CD8-positive, alpha-beta memory T cell (primary cell): ENCODE measurements at places on chromosomes 2 and 18. TPM values are rescaled to one million over a fixed set of nuclear protein-coding genes. Genes with fewer than 3 reads are reported as not detected.

DNA sequence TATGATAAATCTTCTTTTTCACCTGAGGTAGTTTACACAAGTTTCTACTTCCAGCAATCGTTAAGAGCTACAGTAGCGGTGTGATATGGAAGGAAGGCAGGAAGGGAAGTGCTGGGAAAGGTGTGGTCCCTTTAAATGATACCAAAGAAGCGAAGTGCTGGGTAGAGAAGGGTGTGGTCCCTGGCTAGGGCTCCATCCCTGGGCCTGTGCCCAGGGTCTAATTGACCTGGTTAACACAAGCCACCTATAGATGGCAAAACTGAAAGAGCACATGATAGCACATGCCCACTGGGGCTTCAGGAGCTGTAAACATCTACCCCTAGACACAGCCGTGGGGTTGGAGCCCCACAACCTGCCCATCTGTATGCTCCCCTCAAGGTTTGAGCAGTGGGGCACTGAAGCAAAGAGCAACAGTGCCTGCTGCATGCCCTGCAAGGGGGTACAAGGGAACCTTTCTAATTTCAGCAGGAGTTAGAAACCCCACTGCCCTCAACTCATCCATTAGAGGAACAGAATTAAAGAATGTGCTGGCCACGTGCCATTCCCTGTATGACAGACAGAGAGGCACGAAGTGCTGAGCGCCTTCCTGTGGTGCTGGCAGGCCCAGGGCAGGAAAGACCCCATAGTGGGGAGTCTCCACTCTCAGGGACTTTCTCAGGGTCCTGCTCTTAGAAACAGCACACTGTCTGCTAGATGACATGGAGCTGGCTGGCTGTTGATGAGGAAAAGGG, 153.1 kb upstream of the LMAN1 start:
- DNase-seq, result no peak

DNA sequence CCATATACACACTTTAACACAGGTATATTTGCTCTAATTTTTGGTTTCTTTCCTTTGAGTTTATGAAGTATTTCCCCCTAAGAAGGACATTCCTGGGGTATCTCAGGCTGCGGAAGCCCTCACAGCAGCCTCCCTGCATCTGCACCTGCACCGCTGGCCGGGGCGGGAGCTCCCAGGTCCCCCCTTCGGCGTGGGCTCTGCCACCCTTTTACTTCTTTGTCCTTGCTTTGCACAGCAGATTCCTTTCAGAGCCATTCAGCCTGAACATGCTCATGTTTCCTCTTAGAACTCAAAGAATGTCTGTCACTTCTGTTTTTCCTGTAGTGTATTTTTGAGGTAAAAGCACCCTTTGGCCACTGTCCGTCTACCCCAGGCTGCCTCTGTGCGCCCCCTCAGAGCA, 146.5 kb downstream of the SNTG2 start:
- DNase-seq, result no peak

- no peak for DNase-seq
These were observed 401.3 kb downstream of the PID1 start for GRCh38 chr2:228869636-228870264.

Gene ABCB11
- not detected for total RNA-seq

DNA sequence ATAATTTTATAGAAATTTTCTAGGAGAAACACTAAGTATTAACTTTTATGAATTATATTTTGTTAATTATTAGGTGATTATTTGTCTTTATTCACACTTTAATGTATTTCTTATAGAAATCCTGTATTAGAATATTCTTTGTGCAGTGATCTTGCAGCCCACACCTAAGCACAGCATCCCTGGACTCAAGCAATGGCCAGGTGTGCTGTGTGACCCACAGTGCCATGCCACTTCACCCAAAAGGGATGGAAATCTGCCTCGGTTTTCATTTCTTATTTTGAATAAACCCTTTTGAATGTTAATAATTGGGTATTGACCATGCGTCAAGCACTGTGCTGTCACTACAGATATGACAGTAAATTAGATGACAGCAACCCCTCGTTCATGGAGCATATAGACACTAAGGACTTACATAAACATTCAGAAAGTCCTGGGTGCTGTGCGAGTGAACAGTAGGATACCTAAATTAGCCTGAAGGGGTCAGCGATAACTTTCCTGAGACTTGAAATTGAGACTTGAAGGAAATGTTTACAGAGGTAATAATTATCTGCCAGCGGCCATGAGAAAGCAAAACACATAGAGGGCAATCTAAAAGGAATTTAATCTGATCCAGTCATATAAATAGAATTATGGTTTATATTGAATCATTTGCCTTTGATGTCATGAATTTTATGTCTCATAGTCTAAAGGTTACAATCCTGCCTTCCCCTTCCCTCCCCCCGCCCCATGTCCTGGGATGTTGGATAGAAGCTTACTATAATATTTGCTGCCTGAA, 52.7 kb upstream of the CALCRL start:
- DNase-seq, result no peak

Gene IL1R1
- 3.7 TPM for total RNA-seq

DNA sequence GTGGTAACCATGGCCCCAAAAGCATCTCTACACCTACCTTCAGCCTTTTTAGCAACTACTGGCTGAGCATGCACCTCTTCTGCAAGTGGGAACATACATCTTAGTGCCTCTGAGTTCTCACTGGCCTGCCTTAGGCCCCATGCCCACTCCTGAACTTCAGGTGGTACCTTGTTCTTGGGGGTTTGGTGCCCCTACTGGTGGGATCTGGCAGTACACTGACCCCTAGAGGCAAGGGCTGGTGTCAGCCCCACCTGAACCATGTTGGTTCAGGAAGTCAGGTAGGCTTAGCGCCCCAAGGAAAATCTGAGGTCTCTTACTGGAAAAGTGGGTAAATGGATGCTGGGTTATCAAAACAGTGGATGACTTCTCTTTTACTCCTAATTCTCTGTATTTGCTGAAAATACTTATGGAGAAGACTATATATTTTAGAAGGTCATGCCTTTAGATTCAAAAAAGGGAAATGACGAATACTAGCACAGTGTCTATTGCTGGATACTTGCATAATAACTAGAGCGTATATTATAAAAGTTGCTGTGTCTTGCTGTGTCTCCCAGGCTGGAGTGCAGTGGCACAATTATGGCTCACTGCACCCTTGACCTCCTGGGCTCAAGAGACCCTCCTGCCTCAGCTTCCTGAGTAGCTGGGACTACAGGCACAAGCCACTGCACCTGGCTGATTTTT, 84.6 kb downstream of the RAB31 start:
- DNase-seq, result no peak

GRCh38 chr2:215031321-215031720, 107.1 kb downstream of the ABCA12 start:
- no peak for DNase-seq

GRCh38 chr2:159860581-159861310, 62.7 kb upstream of the CD302 start:
- no peak for DNase-seq

DNA sequence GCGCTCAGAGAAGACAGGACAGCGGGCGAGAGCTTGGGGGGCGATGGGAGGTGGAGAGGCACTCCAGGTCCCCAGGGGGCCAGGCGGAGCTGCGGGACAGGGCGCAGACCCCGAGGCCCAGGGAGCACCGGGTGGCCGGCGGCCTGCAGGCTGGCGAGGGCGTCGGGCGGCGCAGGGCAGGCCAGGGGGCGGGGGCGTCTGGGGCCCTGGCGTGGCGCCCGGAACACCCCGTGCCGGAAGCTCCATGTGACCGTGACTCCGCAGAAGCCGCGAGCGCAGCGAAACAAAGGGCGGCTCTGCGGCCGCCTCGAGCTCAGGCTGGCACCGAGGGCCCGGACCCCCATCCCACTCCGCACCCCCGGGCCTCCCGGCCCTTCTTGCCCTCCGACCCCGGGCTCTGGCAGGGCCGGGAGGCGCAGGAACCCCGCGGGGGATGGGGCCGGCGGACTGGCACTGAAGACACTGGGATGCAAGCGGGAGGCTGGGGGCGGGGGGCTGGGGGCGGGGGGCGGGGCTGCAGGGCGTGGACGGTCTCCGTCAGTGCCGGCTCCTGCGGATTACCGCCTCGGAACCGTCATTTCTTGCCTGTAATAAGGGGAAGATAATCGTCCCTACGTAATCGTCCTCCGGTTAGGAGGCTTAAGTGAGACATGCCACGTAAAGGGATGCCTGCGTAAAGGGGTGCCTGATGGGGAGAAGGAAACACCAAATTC, 19.1 kb downstream of the SH2D6 start:
- DNase-seq, result peak; percentile 83

DNA sequence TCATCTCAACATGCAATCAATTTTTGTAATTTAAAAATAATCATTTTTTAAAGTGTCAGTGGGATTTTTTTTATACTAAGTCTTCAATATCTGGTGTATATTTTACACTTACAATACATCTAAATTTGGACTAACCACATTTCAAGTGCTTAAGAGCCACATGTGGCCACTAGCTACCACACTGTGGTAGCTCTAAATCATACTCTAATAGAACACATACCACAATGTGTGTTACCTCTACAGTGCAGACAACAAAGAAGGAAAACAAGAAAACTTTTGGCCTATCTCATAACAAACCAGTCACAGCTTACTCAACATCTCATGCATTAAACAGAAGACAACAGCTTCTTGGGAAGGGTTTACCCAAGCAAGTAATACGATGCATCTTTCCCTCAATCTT, 24.5 kb downstream of the PIAS2 start:
- no peak for DNase-seq

DNA sequence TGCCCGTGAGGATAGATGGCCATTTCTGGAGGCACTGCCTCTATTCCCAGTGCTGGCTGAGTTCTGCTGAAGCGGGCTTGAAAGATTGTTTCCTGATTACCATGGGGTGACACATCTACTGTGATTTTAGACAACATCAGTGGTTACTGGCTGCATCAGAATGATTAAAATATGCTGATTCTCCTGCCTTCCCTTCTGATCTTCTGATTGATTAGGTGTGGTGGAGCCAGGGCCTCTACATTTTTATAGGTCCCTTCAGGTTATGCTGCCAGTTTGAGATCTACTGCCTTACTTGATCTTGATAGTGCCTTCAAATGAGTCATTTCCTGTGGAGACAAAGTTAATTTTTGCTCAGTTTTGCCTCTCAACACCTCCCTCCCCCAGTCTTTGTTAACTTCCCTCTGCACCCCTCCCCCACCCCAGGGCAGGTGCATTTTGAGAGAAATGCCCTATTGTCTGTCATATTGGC, 31.6 kb upstream of the SNORC start:
- DNase-seq, result peak; percentile 24

- no peak for DNase-seq
These were observed 865.5 kb downstream of the DSC3 start for GRCh38 chr18:30177056-30177455.

GRCh38 chr18:56489893-56490292, 148.5 kb downstream of the TXNL1 start:
- no peak for DNase-seq

DNA sequence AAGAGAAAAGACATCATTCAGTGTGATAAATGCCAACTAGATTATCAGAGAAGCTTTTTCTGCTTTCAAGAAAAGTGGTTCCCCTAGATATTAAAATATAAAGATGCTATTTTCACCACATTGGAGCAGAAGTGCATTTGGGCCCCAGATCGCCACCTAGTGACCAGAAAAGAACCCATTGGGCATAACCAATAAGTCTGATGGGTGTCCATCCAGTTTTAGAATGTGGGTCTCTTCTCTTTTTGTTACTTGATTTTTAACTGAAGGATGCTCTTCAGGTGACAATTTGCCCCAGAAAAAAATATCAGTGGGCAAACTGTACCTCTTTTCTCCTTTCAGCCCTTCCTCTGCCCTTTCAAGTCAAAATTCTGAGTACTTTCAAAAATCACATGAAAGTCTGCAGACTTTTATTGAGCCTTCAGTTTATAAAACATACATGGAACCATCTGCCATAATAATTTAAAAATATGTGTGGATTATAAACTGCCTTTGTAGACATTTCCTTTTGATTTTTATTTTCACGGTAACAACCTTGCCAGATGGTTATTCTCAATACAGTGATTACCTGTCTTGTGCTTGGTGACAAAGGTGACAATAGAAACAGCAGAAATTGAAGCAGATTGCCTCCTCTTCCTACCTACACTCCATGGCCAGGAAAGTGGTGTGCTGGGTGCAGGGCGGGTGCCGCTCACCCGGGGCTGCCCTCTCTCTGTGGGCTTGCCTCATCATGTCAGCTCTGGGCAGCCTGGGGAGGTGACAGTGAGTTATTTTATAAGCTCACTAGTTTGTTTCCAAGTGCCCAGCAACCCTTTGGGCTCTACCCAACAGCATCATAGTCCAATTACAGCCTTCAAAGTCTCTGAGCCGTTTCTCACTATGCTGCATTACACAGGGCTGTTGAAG, 124.5 kb downstream of the DCDC2C start:
- no peak for DNase-seq

DNA sequence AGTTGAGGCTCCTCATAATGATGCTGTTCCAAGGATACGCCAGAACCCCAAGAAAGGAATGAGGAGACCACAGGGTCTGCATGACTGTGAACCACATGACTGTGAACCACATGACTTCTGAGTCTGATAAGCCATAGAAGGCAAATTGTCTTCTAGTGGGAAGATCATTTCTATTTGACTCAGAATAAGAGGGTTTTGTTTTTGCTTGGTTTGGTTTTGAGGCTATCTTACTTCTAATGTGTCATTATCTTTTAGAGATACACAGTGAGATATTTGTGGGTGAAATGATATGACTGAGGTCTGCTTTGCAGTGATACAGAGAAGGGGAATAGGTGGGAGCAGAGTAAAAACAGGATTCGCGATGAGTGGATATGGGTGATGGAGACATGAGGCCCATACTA, 28.9 kb upstream of the BCL2L11 start:
- no peak for DNase-seq

DNA sequence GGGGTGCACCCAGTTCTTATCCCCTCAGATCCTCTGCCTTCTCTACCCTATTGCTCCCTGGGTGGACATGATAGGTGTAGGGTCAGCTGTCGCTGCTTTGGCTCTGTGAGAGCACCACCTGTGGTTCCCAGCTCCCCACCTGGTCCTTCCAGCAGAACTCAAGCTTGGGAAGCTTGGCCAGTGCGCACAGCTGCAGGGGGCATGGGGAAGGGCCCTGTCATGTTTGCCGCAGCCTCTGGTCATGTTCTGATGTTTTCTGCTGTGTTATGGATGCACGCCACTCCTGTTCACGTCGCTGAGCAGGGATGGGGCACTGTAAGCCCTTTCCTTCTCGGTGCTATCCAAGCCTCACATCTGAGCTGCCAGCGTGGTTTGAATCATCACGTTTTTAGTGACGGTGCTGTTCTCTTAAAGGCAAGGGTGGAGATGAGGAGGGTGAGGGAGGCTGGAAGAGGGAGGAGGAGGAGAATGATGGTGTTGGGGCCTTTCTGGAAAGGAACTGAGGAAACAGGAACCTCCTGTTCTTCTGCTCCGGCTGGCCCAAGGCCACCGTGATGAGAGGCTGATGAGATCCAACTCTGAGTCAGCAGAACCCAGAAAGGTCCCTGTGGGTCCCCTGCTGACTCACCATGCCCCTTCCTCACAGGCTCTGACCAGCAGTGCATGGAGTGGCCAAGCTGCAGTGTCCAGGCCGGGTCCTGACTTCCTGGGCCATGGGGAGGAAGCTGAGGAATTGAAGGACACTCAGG, 78.0 kb downstream of the LIPG start:
- DNase-seq, result no peak

Gene LRRTM1
- total RNA-seq, result not detected

- no peak for DNase-seq
These were observed 120.6 kb downstream of the EHBP1 start for GRCh38 chr2:62826141-62826540.
